ENCODE measurements at places on chromosomes 12 and 14.

DNA sequence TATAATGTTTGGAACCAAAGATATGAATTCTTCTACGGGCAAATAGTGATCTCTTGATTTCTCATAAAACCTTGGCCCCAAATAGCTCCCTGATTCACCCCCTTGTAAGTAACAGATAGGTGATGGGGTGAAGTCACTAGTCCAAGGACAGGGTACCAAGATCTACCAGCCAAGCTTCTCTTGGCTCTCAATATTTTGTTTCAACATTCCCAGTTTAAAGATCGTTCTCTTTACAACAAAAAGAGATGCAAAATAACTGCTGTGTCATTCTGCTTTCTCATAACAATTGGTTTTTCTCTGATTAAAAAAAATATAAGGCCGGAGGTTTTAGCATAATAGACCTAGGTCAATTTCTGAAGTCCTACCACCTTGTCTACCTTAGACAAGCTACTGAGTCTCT, 11.8 kb downstream of the PAH start:
- DNase-seq = no peak

GRCh38 chr14:20302042-20302755, 3.6 kb downstream of the TTC5 start:
- no peak for DNase-seq

DNA sequence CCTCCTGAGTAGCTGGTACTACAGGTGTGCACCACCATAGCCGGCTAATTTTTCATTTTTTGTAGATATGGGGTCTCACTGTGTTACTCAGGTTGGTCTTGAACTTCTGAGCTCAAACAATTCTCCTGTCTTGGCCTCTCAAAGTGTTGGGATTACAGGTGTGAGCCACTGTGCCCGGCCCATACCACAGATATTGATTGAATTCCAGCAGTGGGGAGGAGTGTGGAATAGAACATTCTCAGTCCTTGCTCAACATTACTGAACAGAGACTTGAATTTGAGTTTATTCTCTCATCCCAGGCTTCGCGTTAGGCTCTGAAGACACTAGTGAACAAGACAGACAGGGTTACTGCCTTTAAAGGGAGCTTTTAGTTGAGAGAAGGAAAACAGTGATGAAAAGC, 39.6 kb downstream of the PTPN11 start:
- no peak for DNase-seq

- no peak for DNase-seq
Observed at GRCh38 chr12:121874071-121874470, 14.5 kb upstream of the PSMD9 start.

- DNase-seq = no peak
Observed at GRCh38 chr14:104107611-104108569, 22.4 kb downstream of the ASPG start.

DNA sequence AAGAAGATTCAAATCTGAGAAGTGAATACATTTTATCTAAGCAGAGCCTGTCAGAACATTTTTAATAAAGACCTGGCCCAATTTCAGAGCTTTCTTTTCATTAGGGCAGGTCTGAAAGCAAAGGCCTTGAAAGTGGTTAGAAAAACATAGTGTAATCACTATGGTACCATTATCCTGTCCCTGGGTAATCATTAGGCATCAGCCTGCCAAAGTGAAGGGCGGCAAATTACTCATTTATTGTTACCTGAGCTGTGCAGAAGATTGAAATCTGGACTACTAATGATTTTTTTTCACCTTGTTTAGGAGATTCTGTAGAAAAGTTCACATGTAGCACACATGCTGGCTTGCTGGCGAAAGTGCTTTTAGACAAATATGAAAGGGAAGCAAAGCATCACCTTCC, 92.6 kb upstream of the PRKD1 start:
- DNase-seq = peak; percentile 21

GRCh38 chr12:107042801-107043200, 50.5 kb downstream of the CRY1 start:
- no peak for DNase-seq

DNA sequence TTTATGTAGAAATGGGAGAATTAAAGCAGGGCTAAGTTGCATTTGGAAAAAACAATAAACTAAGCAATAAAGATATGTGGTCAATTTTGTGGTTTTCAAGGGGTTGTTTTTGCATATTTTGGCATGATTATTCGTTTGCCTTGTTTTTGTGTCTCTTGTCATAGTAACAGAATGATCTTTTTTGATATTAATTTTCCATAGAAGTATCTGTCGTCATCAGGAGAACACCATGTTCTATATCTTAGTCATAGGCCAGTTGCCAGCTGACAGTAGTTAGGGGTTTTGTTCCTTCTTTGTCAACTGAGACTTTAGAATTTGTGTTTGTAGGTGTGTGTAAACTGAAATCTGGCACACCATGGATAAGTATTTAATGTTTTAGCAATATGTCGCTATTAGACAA, 1354.8 kb downstream of the LRFN5 start:
- no peak for DNase-seq

- no peak for DNase-seq
Observed at GRCh38 chr14:70779667-70780066, 29.6 kb downstream of the MAP3K9 start.

DNA sequence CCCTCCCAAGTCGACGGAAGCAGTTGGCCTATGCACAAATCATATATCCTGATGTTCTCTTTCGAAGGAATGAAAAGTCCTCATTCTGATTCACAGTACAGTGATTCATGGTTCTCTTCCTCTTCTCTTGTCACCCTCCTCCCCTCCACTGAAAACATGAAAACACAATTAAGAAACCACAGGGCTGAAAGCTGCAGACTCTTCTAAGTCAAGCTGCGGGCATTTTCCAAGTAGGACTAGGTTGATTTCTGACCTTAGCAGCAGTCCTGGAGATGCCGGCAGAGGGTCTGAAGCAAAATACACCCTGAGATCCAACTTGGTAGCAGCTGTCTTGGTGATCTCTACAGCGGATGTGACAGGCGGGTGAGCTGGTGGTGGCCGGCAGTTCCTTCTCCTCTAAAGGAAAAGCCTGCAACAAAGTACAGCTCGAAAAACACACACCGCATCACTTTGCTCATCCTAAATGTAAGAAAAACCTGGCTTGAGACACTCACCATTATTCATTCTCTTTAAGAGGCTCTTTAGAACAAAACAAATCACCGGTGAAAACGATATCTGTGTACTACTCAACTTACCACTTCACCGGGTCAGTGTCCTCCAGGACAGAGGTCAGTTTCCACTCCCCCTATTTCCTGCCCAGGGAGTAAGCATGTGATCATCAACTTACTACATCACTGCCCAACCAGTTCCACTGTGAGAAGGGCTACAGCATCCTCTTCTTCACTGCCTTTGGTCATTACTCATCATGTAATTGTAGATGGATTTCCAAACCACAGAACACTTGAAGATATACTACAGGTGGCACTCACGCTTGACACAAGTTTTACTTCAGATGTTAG, 6.0 kb downstream of the TMCC3 start:
- DNase-seq = no peak

DNA sequence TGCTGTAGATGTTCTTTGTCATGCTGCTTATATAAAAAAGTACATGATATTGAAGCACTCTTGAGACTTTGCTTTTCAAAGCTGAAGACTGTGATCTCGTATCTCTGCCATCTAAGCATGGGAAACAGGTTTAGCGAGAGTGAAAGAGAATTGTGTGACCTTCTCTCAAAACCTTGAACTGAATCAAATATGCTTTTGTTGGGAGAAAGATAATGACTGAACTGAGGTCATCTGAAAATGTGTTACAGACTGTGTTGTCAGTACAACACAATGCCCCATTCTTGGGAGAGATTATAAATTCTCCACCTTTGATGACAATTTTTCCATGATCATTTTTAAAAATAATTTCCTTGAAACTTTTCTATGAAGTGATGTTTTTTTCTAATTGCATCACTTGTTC, 272.1 kb upstream of the SEL1L start:
- no peak for DNase-seq

Data from NCI-H1417 treated with DMSO at 0.1 percent for 48 hours (cell line).